ENCODE measurements at places on chromosomes 2 and 18.

- no peak for DNase-seq
Measured at GRCh38 chr18:79511271-79511670, 115.5 kb downstream of the NFATC1 start.

GRCh38 chr2:158775273-158776027 lies 19.7 kb upstream of the DAPL1 start:
- DNase-seq = no peak

DNA sequence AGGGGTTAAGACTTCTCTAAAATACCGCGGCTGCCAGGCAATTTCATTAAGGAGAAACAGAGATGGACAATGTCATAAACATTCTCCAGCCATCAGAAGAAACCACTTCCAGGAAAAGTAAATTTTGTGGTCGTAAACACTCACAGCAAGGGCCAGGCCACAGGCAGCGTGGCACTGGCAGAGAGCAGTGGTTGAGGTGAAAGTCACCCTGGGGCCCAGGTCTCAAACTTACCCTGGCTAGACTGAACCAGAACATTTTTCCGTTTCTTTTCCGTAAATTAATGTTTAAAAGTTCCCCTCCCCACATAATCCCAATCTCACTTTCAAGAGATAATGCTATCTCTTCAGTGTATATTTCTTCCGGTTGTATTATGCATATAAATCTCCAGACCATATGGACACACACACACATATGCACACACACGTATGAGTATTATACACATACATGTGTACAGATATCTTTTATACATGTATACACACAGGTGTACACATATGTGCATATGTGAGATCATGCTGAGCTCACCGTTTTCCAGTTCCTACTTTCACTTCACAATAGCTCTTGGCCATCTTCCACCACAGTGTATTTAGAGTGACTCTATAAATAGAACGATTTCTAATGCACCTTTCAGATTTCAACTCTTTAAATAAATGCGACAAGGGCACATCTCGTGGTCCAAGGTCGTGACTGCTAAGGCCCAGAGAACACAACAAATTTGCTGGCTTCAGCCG lies 90.1 kb downstream of the MALT1 start:
- DNase-seq = no peak

GRCh38 chr2:9226458-9227380 lies 20.1 kb downstream of the ASAP2 start:
- DNase-seq = no peak

GRCh38 chr18:69956665-69957620 lies 9.3 kb upstream of the CD226 start:
- no peak for DNase-seq

DNA sequence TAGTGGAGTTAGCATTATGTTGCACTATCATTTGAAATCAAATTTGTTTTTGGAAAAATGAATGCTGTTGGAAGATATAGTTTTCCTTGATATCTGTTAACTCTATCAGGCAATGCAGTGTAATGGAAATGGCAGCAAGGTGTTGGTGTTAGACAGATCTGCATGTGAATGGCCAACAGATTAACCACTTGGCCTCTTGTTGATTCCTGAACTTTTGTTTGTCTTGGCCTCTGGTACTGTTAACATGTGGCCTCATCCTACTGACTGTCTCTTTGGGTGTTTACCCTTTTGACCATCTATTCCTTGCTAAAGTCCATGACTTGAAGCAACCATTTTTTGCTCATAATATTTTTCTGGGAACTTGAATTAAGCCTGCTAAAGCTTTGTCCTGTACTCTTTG lies 110.2 kb upstream of the CDH2 start:
- DNase-seq = no peak

GRCh38 chr18:36381075-36381474 lies 83.6 kb downstream of the FHOD3 start:
- DNase-seq = no peak

- DNase-seq = peak; percentile 91
Measured at GRCh38 chr2:160652236-160652635, 158.6 kb upstream of the RBMS1 start.

Data from Kasumi-1 (cell line).